Adipose tissue (tissue), 3 donors: ENCODE measurements at places on chromosomes 7 and 10. TPM values are rescaled to one million over a fixed set of nuclear protein-coding genes. Genes with fewer than 3 reads are reported as not detected.

DBNL gene
- polyA plus RNA-seq = 101 TPM

LDB3 gene
- 1.9 TPM for polyA plus RNA-seq

KIF11 gene
- polyA plus RNA-seq = 0.45 TPM

MYO3A gene
- polyA plus RNA-seq = 0.03 TPM

TAS2R5 gene
- polyA plus RNA-seq = 0.36 TPM

SLC16A12 gene
- polyA plus RNA-seq = 12.6 TPM
